ENCODE measurements at places on chromosomes 1 and 21.

DNA sequence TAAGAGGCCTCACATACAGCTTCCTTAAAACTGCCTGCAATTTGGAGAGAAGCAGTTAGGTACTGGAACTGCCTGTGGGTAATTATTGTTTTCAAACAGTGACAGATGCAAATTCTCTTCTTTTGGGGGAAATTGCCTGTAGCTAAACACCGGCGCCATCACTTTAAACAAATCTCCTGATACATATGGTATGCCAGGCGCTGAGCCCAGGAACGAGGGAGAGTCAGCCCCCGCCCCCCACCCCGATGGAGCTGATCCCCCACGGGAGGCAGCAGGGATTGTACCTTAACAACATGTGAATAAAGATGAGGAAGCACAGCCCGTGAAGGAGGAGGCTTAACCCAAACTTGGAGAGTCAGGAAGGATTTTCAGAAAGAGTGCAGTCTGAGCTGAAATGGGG, 7.1 kb downstream of the TMEM51 start:
- peaks cover 7% of the 10 kb centered on the region for H3K4me1 ChIP-seq
- no peak overlapping the region for H3K4me3 ChIP-seq
- H3K27ac ChIP-seq: no peak overlapping the region
- H3K36me3 ChIP-seq: no peaks in the 10 kb centered on the region

- DNase-seq: no peak
- H3K4me3 ChIP-seq: no peak overlapping the region
- no peaks in the 10 kb centered on the region for H3K27me3 ChIP-seq
- no peak overlapping the region for H3K27ac ChIP-seq
- no peaks in the 10 kb centered on the region for H3K4me1 ChIP-seq
These were observed 24.9 kb downstream of the ZC3H11B start for GRCh38 chr1:219587801-219588561.

DNA sequence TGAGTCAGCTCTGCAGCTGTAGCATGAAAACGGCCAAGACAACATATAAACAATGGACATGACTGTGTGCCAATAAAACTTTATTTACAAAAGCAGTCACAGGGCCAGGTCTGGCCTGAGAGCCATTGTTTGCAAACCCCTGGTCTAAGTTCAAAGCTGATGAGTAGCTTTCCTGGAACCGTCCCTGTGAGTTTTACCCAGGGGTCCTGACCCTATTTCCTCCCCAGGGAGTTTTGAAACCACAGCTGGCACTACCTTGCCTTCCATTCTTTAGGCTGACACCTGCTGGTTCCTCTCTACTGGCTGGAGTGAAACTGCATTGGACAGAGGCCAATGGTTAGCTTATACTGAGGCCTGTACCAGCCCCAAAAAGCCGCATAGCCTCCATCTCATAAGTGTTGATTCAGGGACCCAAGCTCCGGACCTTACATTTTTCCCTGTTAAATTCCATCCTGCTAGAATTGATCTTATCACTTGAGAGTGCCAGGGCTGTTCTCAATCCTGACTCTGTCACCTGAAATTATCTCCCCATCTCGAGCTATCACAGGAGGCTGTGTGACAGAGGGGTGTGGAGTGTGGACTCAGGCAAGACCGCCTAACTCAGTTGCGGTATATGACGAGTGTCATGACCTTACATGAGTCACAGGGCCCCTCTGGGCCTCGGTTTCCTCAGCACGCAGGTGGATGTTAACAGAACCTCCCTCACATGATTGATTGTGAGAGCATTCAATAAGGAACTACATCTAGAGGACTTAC, 343.6 kb downstream of the NPHP4 start:
- H3K36me3 ChIP-seq: no peaks in the 10 kb centered on the region
- H3K4me3 ChIP-seq: no peak overlapping the region
- no peaks in the 10 kb centered on the region for H3K4me1 ChIP-seq
- no peak overlapping the region for H3K27ac ChIP-seq

DNA sequence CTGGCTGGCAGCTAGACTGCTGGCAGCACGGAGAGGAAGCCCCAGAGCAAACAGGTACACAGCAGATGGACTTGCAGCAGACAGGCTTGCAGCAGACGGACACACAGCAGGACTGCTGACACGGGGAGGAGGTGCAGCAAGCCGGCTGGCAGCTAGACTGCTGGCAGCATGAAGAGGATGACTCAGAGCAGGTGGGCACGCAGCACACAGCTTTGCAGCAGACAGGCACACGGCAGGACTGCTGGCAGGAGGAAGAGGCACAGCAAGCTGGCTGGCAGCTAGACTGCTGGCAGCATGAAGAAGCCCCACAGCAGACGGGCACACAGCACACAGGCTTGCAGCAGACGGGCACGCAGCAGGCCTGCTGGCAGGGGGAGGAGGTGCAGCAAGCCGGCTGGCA, 498 bp downstream of the KRTAP10-2 start:
- H3K27ac ChIP-seq: no peak overlapping the region
- H3K4me1 ChIP-seq: no peaks in the 10 kb centered on the region
- no peaks in the 10 kb centered on the region for H3K27me3 ChIP-seq
- H3K4me3 ChIP-seq: no peak overlapping the region
- H3K36me3 ChIP-seq: no peaks in the 10 kb centered on the region

DNA sequence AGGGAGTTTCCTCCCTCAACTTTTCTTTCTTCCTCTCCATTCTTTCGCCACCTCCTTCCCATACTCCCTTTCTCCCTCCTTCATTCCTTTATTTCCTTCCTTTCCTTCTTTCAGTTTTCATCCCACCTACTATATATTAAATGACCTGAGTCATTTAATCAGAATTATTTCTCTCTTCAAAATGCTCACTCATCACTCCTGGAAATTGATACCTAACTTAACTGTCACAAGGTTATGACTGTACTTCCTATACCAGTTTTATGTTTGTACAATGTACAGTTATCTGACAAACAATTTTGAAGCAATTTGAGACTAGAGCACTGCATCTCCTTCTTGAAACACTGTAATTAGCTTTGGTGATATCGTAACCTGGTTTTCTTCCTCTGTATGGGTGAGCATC, 41.4 kb downstream of the NEXN start:
- peaks cover 62% of the 10 kb centered on the region for H3K36me3 ChIP-seq
- H3K27me3 ChIP-seq: no peaks in the 10 kb centered on the region
- no peak overlapping the region for H3K27ac ChIP-seq
- no peaks in the 10 kb centered on the region for H3K4me1 ChIP-seq

GRCh38 chr21:42248241-42248640, 29.3 kb downstream of the ABCG1 start:
- H3K4me3 ChIP-seq: no peak overlapping the region
- no peaks in the 10 kb centered on the region for H3K36me3 ChIP-seq
- H3K4me1 ChIP-seq: peaks cover 4% of the 10 kb centered on the region

- H3K4me3 ChIP-seq: no peak overlapping the region
- no peak overlapping the region for H3K27ac ChIP-seq
- no peaks in the 10 kb centered on the region for H3K27me3 ChIP-seq
- no peak for DNase-seq
- no peaks in the 10 kb centered on the region for H3K36me3 ChIP-seq
These were observed 534.4 kb downstream of the MATN1 start for GRCh38 chr1:30188999-30189398.

- H3K4me1 ChIP-seq: no peaks in the 10 kb centered on the region
- DNase-seq: no peak
- H3K4me3 ChIP-seq: no peak overlapping the region
- H3K27me3 ChIP-seq: no peaks in the 10 kb centered on the region
- no peak overlapping the region for H3K27ac ChIP-seq
These were observed 140.2 kb upstream of the RUNX1 start for GRCh38 chr21:35189077-35189863.

DNA sequence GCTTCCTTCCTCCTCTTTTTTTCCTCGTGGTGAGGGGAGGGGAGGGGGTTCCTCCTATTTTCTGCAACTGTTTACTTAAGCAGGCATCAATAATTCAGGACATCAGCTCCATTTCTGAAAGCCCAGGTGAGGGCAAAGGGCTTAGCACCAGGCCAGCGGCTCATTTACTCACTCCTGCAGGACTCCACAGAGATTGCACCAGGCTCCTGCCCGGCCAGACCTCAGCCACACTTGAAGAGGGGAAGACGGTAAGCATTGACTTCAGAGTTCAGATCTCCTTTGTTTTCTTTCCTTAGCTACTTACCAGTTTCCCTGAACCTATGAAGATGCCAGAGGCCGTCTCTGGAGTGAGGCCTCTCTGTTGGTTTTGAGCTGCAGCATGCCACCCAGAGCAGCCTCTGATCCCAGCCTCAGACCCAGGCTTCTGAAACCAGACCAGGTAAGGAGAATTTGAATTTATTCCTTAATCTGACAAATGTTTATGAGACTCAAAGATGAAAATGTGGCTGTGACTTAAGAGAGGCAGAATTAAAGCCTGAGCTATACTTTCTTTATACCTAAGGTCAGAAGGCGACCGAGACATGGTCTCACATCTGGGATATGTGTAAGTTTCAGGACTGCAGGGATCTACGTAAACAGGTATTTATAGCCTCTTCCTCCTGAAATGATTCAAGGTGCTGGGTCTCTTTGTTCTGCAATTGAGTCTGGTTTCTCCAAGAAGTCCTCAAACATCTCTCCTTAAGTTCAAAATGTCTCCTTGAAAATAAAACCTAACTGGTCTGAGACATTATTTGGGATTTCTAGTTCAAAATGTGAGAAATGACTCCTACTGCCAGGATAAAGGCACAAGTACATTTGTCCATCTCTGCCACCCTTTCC, 272.5 kb upstream of the RUNX1 start:
- no peak for DNase-seq
- no peaks in the 10 kb centered on the region for H3K36me3 ChIP-seq
- no peak overlapping the region for H3K4me3 ChIP-seq
- H3K4me1 ChIP-seq: peaks cover 30% of the 10 kb centered on the region
- H3K27ac ChIP-seq: no peak overlapping the region

- no peaks in the 10 kb centered on the region for H3K27me3 ChIP-seq
- H3K4me1 ChIP-seq: peaks cover 47% of the 10 kb centered on the region
- peak overlapping the region; percentile 90 for H3K27ac ChIP-seq
- DNase-seq: no peak
- no peak overlapping the region for H3K4me3 ChIP-seq
- no peaks in the 10 kb centered on the region for H3K36me3 ChIP-seq
These were observed 1.2 kb upstream of the SELENON start for GRCh38 chr1:25798666-25799351.

- no peaks in the 10 kb centered on the region for H3K27me3 ChIP-seq
- no peaks in the 10 kb centered on the region for H3K4me1 ChIP-seq
- peak overlapping the region; percentile 70 for H3K4me3 ChIP-seq
- H3K27ac ChIP-seq: no peak overlapping the region
- H3K36me3 ChIP-seq: no peaks in the 10 kb centered on the region
- no peak for DNase-seq
These were observed 501 bp upstream of the DNAJC6 start for GRCh38 chr1:65308781-65309303.

- no peak for DNase-seq
- no peak overlapping the region for H3K4me3 ChIP-seq
- no peaks in the 10 kb centered on the region for H3K27me3 ChIP-seq
- H3K36me3 ChIP-seq: no peaks in the 10 kb centered on the region
- H3K4me1 ChIP-seq: peaks cover 45% of the 10 kb centered on the region
- H3K27ac ChIP-seq: peak overlapping the region; percentile 77
These were observed 55.7 kb upstream of the TRABD2B start for GRCh38 chr1:48052923-48053291.

Data from thoracic aorta (tissue), 2 donors.